A172 (cell line): ENCODE measurements at places on chromosomes 6 and 20.
A peak's percentile ranks its signal among the peaks of the same experiment; 100 is the strongest.

DNA sequence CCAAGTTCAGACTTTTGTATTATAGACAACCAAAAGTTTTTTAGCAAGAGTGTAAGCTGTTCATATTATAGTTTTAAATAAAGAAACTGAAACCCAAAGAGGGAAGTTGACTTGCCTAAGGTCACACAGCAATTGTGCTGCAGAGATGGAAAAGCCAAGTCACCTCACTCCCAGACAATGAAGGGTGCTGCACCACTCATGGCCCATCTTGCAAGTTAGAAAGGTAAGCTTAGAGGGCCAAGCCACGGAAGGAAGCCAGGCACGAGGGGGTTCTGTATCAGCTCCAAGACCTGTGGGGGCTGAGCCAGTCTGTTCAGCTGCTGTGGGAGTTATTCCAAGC lies 860 bp downstream of the DEFB124 start:
- no peak for DNase-seq

DNA sequence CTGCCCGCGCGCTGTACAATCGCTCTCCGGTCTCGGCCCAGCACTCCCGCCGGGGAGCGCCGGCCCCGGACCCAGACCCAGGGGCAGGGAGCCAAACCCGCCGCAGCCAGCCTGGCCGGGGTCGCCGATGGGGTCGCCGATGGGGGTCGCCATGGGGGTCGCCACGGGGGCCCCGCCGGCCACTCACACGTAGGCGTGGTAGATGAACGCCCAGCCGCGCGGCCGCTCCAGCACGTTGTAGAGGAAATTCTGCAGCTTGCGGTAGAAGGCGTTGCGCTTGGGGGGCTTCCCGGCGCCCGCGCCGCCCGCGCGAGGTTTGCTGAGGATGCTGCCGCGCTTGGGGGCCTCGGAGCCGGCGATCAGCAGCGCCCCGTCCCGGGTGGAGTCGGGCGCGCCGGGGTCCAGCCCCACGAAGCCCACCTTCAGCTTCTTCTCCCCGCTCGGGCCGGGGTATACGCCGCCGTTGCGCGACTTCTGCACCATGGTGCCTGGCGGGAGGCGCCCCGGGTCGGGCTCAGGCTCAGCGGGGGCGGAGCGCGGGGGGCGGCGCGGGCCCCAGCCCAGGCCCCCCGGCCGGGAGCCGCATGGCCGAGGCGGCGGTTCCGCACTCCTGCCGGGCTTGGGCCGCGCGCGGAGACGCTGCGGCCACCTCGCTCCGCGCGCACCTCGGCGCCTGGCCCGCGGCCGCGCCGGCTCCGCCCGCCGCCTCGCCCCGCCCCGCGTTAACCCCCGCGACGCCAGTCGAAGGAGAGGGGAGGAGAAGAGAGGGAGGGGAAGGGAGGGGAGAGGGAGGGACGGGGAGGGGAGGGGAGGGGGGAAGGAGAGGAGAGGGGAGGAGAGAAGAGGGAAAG lies at the start of gene KCNQ2:
Gene KCNQ2 (minus strand): TSS at position 675 of the 851 bp plus-strand sequence. CDS start 192 bp downstream, at position 483.
- no peak for DNase-seq

DNA sequence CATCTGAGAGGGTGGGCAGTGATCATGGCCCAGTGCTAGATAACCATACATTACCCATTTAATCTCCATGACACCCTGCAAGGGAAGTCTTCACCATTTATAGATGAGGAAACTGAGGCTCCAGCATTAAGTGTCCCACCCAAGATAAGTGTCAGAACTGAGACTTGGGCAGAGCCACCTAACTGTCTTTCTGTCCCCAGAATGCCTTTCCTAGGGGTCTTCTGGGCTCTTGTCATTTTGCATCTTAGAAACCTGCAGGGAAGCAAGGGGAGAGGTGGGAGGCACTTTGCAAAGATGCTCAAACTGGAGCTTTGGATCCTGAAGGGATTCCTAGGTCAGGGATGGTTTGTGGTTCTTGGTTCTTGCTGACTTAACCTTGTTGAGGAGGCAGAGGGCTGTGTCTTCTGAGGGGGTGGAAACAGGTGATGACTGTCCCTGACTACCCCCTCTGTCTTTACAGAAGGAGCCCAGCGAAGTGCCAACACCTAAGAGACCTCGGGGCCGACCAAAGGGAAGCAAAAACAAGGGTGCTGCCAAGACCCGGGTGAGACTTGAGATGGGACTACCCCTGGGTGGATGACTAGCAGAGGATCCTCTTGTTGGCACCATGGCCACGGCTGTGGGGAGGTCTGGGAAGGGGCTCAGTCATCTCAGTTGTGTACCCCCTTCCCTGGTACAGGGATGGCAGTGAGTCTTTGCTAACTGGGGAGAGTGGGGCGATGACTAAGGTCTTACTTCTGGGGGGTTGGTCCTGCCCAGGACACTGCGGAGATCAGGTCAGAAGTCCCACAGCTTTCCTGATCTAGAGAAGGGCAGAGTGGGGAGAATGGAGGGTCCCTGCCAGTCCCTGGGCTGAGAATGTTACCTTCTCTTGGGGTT lies 5.8 kb downstream of the HMGA1 start:
- DNase-seq, result no peak

DNA sequence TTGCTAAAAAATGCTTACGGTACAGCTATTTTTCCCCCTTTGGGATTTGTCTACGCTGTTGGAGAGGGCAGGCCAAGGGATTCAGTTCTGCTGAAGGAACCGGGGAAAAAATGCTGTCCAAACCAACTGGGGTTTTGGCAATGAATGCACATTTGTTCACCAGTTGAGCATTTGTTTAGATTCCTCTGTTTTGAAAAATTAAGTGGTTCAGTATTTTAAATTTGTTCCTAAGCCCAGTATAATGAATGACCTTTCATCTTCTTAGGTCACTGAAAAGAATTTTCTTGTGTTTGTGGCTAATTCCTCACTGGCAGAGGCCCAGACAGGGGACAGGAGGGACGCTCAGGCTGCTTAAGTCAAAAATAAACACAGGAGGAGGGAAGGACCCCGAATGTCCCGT lies 10.8 kb upstream of the EYA2 start:
- DNase-seq, result no peak

DNA sequence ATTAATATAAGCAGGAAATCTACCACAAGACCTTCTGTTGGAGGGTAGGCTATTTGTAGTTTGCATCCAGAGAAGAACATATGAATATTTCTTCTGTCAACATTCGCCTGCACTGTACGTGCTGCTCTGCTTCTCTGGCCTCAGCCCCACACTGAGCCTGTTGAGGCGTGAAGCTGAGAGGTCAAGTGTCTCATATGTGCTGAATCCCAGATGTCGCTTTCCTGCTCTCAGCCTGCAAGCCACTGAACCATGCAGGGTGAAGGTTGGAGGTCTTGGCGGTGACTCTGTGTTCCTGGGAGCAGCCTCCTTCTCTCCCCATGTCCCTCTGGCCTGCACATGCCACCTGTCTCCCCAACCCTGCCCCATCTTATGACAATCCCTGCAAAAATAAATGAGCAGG lies 83.6 kb downstream of the TMEM170B start:
- DNase-seq, result no peak

DNA sequence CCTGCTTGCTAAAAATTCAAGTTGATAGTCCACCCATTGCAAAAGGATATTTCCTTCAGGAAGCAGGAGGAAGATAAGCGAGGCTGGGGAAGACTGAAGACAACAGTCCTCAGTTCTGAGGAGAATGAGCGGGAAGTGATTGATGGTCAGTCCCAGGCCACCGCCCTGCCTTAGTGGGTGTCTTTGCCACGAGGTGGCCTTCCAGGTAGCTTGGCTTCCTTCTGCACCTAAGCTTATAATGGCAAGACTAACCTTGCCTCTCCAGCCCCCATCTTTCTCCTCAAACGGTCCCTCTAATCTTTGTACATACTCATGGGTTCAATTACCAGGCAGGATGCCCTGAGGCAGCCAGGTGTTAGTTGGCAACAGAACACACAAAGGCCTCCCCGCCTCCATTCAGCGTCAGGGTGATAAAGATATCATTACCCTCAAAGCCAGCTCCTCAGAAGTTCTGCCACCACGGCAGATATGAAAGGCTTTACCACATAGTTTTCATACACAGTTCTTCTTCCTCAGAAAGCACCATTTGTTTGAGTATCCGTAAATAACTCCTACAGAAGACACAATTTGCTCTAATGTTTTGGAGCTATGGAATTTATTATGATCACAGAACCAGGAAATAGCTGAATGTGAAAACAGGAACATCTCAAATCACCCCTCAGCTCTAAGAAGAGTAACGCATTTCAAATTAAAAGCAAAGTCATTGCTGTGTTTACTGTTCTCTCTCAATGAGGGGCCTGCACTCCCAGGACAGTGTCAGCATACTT lies 249.4 kb downstream of the ATXN1 start:
- no peak for DNase-seq

- peak; percentile 11 for DNase-seq
Measured at GRCh38 chr6:131015630-131016263, 47.3 kb downstream of the EPB41L2 start.

GRCh38 chr6:26124781-26125685 lies 37.8 kb downstream of the HFE start:
- no peak for DNase-seq

GRCh38 chr6:40550202-40551101 lies 36.7 kb downstream of the LRFN2 start:
- peak; percentile 13 for DNase-seq
